Stimulated activated CD4-positive, alpha-beta T cell treated with anti-CD3 and anti-CD28 coated beads, Interleukin-2, amount 100 ng/mL, for 24 hours (primary cell): ENCODE measurements at places on chromosomes 1 and 21.

DNA sequence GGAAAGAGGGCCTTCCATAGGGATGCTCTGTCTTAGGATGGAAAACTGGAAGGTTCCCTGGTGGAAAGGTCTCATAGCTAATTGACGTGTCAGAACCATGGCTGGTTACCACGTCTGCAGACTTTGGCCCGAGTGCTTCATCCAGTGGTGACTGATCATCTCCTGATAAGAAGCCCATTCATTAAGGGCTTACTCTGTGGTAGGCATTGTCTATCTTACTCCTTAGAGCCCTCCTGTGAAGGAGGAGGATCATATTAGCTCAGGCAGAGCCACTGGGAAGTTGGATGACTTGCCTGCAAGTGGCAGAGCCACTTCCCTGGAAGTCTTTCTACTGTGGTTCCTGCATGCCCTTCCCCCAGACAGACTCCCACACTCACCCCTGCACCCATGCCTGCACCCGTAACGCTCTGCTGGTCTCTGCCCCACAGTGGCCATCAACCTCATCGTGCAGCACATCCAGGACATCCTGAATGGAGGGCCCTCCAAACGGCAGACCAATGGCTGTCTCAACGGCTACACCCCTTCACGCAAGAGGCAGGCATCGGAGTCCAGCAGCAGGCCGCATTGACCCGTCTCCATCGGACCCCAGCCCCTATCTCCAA is 79.9 kb downstream of the UCK2 start:
- DNase-seq = no peak

GRCh38 chr1:67522001-67522441 is 91.8 kb upstream of the SERBP1 start:
- DNase-seq = no peak

DNA sequence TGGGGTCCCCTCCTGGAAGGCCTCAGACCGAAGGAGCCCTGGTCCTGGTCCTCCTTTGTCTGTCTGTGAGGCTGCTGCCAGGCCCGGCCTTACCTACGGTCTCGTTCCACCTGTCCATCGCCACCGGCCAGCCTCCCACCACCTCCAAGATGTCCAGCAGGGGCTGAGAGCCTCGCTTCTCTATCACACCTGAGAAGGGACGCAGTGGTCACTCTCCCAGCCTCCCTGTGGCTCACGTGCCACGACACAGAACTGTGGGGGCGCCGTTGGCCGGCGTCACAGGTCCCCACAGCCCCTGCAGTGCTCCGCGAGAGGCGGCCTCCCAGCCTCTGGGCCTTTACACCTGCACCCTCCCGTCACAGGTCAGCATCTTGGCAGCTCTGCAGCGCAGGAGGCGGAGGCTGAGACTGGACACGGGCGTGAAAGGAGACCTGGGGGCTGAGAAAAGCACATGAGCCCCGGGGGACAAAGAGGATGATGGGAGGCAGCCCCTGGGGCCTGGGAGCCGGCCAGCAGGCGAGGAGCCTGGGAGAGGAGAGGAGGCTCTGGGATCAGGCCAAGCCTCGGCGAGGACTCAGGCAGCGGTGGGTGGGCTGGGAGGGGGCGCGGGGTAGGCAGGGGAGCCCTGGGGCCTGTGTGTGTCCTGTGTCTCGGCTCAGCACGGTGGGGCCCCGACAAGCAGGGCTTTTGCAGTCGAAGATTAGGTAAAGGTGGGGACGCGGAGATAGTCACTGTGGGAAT is 20.5 kb downstream of the PRXL2B start:
- no peak for DNase-seq

DNA sequence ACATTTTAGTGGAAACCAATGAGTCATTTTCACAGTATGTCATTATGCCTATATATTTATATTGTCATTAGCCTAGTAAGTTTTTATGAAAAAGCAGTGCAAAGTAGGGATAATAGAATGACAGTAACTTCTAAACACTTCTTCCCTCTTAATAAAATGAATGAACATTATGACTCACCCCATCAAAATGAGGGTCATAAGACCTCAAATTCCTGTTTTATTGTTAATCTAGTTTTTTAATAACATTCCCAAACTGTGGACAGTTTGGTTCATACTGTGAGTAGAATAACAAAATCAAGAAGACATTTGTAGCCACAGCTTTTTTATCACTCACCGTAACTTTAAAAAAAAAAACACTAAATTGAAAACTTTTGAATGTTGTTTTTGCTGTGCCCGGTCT is 160.5 kb downstream of the LRRC40 start:
- no peak for DNase-seq

DNA sequence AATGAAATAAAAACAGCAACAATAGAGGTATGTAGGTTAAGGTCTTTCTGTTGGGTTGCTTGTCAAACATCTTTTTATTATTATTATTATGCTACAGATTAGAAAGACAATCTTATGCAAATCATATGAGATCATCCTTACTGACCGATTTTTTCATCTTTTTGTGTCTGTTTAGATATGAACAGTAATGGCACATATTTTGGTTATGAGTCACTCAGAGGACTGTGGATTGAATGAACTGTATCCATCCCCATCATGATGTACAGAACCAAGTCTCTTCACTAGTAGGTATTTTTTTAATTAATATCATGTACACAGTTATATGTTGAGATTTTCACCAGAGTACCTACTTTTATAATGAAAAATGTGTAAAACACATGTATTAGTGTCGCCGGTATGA is 159.1 kb downstream of the CHRM3 start:
- no peak for DNase-seq

- no peak for DNase-seq
These were observed 766.5 kb upstream of the B3GALT2 start for GRCh38 chr1:193952778-193953374.
